ENCODE measurements at places on chromosomes 11 and 22.

- DNase-seq, result peak; percentile 38
Observed at GRCh38 chr11:120912504-120912903, 111.4 kb upstream of the TBCEL start.

DNA sequence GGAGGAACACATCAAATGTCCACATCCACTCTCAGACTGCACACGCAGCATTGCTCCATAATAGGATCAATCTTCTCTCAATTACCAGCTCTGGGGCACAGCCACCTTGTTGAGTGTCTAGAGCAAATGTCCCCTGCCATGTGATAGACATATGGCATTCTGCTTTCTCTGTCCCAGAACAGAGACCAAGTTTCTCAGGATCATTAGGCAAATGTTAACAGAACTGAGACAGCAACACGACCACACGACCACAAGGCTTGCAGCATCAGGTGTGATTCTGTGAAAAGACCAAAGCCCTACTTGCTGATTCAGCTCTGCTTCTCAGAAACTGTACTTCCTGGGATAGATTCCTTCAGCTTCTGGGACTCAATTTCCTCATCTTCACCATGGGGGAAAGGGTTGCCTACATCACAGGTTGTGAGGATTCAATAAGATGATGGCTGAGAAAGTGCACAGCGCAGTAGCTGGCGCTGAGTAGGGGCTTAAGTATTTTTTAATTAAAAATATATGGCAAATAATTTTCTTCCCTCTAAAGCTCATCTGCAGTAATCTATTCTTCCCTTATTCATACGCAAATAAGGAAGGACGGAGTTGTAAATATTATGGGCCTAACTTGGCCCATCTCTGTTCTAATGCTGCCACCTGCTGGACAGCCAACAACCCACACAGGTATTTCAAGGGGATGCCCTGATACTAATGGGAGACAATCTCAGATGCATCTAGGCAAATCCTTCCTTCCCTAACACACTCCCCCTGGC, 54.3 kb upstream of the USP47 start:
- DNase-seq, result peak; percentile 80

DNA sequence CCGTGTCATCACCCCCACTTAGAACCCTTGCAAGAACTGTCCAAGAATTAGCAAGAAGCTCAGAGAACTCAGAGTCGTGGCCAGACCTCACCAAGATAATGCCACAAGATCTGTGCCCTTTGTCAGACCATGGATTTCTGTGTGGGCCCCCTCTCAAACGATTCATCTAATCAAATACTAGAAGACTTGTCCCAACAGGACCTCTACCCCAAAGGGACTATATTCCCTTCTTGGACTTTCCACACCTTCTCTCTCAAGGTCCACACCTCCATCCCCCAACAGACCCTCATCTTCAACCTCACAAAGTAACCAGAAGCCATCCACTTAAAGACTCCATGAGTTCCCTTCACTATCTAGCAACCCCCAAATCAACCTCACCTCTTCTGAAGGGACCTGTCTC, 2.8 kb downstream of the POLR3H start:
- no peak for DNase-seq

DNA sequence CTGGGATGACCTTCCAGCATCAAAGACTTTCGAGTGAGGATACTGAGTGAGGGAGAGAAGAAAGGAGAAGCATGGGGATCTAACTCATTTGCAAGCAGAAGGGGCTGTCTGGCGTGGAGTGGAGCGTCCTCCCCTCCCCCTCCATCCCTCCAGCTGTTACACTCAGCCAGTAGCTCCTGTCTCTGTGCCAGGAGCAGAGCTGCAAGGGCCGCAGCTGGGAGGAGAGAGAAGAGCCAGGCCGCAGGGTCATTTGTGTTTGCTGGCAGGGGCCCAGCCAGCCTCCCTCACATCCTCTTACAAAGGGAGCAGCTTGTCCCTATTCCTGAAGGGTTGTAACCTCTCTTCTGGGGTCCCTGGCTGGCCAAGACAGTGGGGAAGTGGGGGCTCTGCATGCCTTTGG, 57.9 kb downstream of the NECTIN1 start:
- peak; percentile 94 for DNase-seq

DNA sequence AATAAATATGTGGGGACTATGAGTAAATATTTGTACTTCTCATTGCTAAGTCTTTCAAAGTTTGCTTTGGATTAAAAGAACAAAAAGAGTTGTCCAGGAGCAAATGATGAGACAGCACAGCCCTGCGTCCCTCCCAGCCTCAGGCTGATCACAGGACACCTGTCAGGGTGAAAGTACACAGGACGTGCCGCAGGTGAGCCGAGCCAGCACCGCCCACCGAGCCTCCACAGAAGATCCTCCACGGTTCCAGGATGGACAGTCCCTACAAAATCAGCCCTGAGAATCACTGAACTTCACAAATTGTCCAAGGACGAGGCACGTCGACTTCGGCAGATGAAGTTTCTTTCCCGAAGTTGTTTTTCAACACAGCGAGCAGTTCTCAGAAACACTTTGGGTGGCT, 661.5 kb downstream of the BRD1 start:
- DNase-seq, result no peak

- DNase-seq, result no peak
Observed at GRCh38 chr11:23585416-23586104, 725.3 kb upstream of the CCDC179 start.

DNA sequence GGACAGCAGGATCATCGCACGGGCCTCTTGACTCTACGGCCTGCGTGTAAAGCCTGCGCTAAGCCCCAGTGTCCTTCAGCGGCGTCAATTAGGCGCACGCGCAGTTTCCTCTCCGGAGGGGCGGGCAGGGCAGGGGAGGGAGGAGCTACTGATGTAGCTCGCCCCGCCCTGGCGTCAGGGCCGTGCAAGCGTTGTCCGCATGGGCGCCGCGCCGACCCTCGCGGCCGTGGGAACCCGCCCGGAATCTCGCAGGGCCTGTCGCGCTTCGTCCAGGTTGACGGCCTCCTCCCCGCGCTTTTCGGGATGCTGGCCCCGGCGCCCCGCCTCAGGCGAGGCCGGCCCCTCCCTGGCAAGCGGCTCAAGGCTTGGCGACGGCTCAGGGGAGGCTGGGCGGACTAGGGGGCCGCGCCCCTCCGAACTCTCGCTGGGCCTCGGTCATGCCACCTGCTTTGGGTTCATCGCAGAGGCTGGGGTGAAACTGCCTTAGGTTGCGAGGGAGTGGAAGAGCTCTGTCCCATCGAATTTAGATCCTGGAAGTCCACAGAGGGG, 61.1 kb downstream of the ST3GAL4 start:
- peak; percentile 84 for DNase-seq

DNA sequence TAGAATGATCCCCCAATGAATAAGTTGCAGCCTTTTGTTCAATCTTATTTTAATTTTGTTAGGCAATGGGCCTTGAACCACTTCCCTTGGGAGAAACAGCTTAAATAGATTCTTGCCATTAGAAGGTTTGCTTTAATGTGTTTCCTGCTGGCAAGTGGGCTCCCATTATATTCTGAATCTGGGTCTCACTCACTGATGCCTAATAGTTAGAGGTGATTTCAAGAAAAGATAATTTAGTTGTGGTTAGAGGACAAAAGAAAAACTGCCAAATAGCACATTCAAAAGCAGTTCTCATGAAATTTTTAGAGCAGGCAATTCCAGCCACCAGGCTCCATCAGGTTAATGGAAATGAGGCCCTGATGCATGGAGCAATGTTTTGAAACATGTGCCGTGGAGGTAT, 362.6 kb upstream of the CHORDC1 start:
- DNase-seq, result no peak

GRCh38 chr22:44537015-44537414, 39.0 kb upstream of the RTL6 start:
- no peak for DNase-seq

- DNase-seq, result no peak
Observed at GRCh38 chr11:61048368-61049062, 53.8 kb upstream of the CD5 start.

DNA sequence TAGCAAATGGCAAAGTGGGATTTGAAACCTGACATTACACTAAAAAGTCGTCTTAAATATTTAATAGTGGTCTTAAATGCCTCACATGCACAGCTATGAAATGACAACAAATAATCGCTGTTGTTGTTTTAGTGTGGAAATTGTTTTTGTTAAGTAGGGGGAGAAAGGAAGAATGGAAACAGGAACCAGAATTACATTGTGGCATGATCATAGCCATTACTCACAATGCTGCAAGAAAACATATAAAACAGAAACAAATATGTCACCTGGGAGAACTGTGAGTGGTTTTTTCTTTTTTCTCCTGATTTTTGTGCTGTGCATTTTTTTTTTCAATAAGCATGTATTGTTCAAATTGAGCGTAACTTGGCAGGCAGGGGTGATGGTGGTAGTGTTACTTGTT, 22.9 kb downstream of the FAM76B start:
- no peak for DNase-seq

DNA sequence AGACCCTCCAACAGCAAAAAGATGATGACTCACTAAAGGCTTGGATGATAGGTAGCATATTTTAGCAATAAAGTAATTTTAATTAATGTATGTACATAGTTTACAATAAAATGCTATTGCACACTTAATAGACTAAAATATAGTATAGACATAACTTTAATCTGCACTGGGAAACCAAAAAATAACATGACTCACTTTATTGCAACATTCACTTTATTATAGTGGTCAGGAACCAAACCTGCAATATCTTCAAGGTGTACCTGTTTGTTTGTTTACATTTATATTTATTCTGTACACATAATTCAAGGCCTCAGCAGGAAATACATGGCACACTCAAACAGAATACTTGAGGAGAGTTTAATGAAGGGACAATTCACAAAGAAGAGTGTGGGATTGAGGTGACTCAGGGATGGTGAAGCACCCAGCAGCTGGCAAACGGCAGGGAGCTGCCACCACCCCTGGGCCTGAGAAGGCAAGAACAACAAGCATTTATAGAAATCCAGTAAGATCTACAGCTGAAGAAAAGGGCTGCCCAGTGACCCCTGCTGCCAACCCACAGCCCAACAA, 51.5 kb upstream of the POU2AF2 start:
- DNase-seq, result no peak

DNA sequence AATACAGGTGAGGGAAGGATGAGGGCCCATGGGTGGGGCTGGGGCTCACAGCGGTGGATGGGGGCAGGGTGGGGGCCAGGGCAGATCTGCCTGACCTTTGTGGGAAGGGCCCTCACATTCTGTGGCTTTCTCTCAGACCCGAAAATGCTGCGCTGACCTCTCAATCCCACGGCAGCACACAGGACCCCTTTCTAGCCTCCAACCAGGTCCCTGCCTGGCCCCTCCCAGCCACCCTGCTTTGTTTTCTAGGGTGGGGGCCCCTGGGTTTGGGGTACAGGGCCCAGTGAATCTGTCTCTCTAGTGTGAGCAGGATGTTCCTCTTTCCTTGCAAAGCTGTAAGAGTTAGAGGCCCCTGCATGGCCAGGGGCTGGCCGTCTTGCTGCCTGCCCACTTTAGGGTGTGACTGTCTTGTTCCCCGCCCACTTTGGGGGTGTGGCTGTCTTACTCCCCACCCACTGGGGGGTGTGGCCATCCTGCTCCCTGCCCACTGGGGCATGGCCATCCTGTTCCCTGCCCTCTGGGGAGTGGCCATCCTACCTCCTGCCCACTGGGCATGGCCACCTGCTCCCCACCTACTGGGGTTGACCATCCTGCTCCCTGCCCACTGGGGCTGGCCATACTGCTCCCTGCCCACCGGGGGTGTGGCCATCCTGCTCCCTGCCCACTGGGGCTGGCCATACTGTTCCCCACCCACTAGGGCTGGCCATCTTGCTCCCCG, 11.5 kb downstream of the PARVG start:
- DNase-seq, result peak; percentile 25

DNA sequence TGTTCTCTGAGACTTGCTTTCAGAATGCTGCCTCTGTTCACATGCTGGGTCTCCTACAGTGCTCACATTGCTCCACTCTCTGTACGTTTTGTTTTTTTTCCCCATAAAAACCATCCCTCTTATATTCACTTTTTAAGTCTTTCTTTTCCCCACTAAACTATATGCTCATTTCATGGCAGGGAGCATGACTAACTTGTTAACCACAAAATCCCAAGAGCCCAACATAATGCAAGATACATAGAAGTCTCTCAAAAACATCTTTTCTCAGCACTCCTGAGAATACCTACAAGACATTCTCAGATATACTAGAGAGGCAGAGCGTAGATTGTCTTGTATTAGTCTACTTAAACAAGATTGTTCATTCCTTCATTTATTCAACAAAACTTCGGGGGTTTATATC, 73.3 kb downstream of the FAM76B start:
- DNase-seq, result no peak

DNA sequence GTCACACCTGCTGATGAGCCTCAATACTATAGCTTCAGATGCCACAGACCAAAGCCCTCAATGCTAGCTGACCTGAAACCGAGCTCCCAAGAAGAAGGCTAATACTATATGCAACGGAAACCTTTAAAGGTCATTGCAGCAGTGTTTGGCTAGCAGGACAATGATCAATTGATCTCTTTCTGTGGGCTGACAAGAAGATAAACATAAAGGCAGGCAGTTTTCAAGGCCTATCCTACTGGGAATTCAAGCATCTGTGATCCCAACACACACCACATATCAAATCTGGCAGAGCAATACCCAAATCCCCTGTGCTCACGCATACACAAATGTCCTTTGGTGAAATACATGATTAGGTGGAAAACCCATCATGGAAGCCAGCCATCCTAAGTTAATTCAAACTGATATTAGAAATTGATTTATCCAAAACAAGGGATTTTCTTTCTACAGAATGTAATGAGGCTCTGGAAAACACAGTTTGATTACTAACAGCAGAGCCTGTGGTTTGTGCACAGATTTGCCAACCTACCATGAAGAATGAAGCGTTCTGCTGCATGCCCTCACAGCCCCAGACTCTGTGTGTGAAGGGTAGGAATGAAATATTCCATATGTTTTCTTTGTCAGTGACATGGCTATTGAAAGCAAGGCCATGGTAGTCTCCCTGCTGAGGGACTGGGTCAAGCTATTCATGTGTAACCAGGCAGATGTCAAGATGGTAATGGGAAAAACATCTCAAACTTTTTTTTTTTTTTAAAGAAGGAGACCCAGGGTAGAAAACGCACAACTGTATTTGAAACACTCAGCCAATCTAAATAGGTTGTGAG, 12.2 kb downstream of the LGR4 start:
- DNase-seq, result no peak

- peak; percentile 82 for DNase-seq
Observed at GRCh38 chr11:65524741-65525545, at the start of gene SCYL1. Gene SCYL1 (plus strand): TSS chr11:65525083. CDS start chr11:65525154, 71 bp downstream.

- DNase-seq, result no peak
Observed at GRCh38 chr11:86781546-86781945, 18.8 kb upstream of the PRSS23 start.

- DNase-seq, result peak; percentile 74
Observed at GRCh38 chr11:3146612-3147256, 18.4 kb downstream of the OSBPL5 start.

DNA sequence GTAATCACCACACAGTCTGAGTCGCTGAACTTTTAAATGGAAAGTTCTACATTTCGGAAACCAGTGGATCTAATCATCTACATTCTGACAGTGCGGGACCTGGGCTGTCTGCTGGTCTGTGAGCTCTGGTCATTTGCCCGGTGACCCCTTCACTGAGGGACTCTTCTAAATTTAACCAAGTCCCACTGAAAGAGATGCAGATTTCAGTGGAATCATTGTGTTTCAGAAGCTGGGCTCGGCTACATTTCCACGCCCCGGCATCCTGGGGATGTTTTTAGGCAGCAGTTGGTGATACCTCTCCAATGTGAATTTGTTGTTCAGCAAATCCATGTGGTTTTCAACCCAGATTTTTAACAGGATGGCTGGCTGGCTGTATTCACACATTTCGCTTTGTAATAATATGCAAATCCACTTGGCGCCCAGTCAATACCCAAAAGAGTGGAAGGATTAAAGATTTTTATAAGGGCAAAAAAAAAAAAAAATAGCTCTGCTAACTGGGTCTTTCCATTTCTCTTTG, 145.5 kb upstream of the RASSF10 start:
- no peak for DNase-seq

Measured in cardiac fibroblast (primary cell).